ENCODE measurements at places on chromosomes 12 and 14. TPM values are rescaled to one million over a fixed set of nuclear protein-coding genes. Genes with fewer than 3 reads are reported as not detected.

DNA sequence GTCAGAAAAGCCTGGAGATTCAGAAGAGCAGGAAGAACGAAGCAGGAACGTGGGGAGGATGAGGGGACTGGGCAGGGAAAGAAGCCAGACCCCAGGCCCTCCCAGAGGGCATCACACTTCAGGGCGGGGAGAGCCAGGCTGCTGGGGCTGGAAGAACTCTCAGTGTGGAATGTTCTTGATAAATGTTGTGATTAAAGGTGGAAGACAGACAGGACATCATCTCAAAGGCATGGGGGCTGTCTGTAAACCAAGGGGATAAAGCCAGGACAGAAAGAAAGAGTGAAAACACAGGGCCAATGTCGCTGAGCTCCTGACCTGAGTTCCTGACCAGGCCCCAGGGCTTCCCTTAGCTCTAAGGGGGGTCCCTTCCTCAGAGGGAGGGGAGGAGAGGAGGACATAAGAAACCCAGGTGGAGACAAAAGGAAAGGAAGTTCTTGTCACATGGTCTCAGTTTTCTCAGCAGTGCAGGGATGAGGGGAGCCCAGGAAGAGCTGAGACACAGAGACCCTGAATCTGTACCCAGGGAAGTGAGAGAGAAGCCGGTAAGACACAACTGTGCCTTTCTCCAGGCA, 56.3 kb downstream of the SETD3 start:
- no peak overlapping the region for H3K4me3 ChIP-seq
- H3K4me1 ChIP-seq, result no peaks in the 10 kb centered on the region
- peaks cover 6% of the 10 kb centered on the region for H3K36me3 ChIP-seq
- no peak overlapping the region for H3K27ac ChIP-seq
- no peak for DNase-seq
- no peaks in the 10 kb centered on the region for H3K27me3 ChIP-seq

Gene MIP
- not detected for total RNA-seq

DNA sequence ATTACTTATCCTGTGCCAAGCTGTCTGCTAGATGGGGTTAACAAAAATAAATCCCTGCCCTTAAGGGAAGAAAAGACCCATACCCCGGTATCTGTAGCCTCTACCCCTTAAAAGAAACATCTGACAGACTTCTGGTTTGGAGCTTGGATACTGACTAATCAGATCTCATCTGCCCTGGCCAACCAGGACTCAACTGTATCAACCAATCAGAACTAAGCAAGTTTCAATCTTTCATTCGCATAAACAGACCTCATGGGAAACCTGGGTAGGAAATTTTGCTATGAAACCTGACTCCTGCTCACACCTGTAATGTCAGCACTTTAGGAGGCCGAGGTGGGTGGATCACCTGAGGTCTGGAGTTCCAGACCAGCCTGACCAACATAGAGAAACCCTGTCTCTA, 26.4 kb upstream of the PRMT8 start:
- no peak overlapping the region for H3K4me3 ChIP-seq
- H3K4me1 ChIP-seq, result no peaks in the 10 kb centered on the region
- DNase-seq, result no peak
- no peaks in the 10 kb centered on the region for H3K27me3 ChIP-seq

DNA sequence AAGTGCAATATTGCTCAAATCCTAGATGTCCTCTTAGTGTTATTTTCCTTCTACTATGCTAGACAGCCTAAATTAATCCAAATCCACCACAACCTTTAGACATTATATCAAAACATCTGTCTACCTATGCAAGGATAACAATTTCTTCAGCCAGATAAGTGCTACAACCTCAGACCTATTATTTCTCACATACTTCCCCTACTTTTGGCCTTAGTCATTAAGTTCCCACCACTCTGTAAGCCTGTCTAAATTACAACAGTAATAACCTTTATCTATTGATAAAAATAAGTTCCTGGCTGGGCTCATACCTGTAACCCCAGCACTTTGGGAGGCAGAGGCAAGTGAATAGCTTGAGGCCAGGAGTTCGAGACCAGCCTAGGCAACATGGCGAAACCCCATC, 74.0 kb downstream of the KIF21A start:
- no peak for DNase-seq
- no peak overlapping the region for H3K4me3 ChIP-seq
- H3K27me3 ChIP-seq, result no peaks in the 10 kb centered on the region
- peaks cover 22% of the 10 kb centered on the region for H3K4me1 ChIP-seq

GRCh38 chr12:105461271-105461943, 130.9 kb downstream of the C12orf75 start:
- H3K4me3 ChIP-seq, result no peak overlapping the region
- H3K36me3 ChIP-seq, result no peaks in the 10 kb centered on the region
- H3K27ac ChIP-seq, result no peak overlapping the region
- H3K4me1 ChIP-seq, result no peaks in the 10 kb centered on the region
- no peak for DNase-seq

- H3K4me1 ChIP-seq, result no peaks in the 10 kb centered on the region
- H3K27ac ChIP-seq, result no peak overlapping the region
- H3K4me3 ChIP-seq, result no peak overlapping the region
- no peaks in the 10 kb centered on the region for H3K27me3 ChIP-seq
- DNase-seq, result no peak
- H3K36me3 ChIP-seq, result no peaks in the 10 kb centered on the region
These were observed 214.1 kb downstream of the ANO2 start for GRCh38 chr12:5730962-5731361.

DNA sequence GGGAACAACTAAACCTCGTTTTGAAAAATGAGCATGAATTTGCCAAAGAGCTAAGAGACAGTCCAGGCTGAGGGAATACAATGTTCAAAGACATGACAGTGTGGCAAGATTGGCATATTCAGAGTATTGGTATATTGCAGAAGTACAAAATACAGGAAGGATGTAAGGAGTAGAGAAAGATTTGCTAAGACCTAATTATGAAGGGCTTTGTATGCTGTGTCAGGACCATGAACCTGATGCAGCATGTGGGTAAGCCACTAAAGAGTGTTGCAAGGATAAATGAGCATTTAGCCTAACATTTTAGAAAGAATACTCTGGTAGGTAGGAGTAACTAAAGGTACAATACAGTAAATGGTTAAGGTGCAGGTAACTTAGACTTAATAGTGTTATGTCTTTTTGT, 65.1 kb downstream of the KTN1 start:
- H3K4me3 ChIP-seq, result no peak overlapping the region
- no peaks in the 10 kb centered on the region for H3K4me1 ChIP-seq
- no peak for DNase-seq
- peaks cover 6% of the 10 kb centered on the region for H3K36me3 ChIP-seq
- no peaks in the 10 kb centered on the region for H3K27me3 ChIP-seq

GRCh38 chr12:27221625-27222387, 22.3 kb upstream of the STK38L start:
- no peak for DNase-seq
- H3K4me3 ChIP-seq, result no peak overlapping the region
- no peak overlapping the region for H3K27ac ChIP-seq
- no peaks in the 10 kb centered on the region for H3K4me1 ChIP-seq

DNA sequence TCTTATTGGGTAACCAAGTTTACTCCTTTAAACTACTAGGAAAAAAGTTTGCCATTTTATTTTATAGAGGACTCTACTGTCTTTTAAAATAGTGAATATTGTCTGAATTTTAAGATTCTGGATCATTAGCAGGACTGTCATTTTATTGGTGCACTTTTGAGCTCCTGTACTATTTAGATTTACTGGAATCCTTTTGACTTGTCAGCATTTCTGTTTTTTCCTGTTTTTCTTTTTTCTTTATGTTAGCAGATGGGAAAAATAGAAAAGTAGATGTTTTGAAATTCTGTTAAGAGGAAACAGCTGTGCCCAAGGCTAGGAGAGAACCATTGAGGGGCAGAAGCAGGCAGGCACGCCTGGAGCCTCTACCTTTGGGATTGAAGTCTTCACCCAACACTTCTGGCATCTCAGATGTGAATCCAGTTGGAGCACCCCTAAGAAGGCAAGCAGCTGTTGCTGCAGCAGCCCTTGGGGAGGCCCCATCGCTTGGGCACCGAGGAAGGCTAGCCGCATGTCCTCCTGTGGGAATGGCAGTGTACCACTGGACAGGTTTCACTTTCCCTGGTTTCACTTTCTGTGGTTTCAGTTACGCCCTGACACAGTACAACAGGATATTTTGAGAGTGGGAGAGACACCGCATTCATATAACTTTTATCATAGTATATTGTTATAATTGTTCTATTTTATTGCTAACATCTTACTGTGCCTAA, 11.5 kb downstream of the RIMKLB start:
- no peaks in the 10 kb centered on the region for H3K36me3 ChIP-seq
- no peaks in the 10 kb centered on the region for H3K4me1 ChIP-seq

DNA sequence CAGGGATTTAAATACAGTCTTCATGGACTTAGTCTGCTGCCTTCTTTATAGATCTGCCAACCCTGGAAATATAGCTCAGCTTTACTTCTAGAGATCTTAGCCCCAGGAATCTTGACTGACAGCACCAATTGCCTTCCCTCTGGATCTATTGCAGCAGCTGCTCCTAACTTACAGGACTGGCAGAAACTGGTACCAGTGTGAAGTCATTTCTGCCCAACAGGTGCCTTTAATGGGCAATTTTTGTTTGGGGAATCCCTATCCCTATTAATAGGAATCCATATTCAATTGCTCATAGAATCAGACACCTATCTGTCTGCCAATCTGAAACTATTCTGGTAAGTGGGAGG, 27.2 kb downstream of the SPX start:
- H3K27me3 ChIP-seq, result no peaks in the 10 kb centered on the region
- H3K4me3 ChIP-seq, result no peak overlapping the region
- no peaks in the 10 kb centered on the region for H3K36me3 ChIP-seq
- H3K4me1 ChIP-seq, result no peaks in the 10 kb centered on the region
- no peak for DNase-seq

Gene TSPAN8
- not detected for total RNA-seq

GRCh38 chr12:104360157-104360556, 56.6 kb downstream of the EID3 start:
- H3K4me3 ChIP-seq, result no peak overlapping the region
- H3K27ac ChIP-seq, result no peak overlapping the region
- no peaks in the 10 kb centered on the region for H3K4me1 ChIP-seq
- H3K36me3 ChIP-seq, result no peaks in the 10 kb centered on the region
- no peaks in the 10 kb centered on the region for H3K27me3 ChIP-seq

DNA sequence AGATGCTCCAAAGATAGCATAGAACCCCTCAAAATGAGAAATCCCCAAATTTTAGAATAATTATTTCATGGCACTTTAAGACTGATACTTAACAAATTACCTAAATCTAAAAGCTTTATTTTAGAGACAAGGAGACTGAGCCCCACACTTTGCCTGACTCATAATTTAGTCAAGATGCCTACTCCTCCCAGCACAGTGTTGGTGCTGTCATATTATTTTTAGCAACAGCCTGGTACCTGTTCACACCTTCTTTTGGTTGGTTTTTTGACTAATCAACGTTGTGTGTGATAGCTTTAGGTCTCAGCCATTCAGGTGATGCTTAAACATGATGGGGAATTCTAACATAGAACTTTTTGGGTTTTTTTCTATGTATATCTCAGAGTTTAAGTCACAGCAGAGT, 120.2 kb downstream of the SEC23A start:
- no peaks in the 10 kb centered on the region for H3K27me3 ChIP-seq
- no peaks in the 10 kb centered on the region for H3K36me3 ChIP-seq
- no peaks in the 10 kb centered on the region for H3K4me1 ChIP-seq
- H3K4me3 ChIP-seq, result no peak overlapping the region

DNA sequence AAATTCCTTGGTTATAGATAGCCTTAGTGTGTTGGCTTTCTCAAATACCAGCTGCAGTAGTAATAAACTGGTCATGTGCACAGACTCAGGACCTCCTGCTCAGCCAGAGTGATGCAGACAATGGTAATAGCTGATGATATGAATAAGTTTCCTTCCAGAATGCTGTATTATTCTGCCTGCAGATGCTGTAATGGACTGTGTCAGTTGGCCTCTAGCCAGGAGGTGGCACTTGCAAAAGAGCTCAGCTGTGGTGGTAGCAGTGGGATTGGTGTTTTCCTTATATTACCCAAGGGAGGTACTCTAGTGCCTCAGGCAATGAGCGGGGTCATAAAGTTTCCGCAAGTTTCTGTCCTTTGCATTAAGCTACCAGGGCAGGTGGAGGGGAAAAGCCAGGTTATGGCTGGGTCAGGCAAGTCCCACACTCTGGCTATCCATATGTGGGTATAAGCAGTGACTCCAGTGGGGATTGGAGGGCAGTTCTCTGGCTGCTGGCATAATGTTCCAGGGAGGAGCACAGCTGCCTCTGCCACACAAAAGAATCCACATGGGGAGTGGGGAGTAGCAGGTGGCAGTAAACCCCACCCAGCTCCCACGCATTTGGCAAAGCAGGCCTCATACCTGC, 14.0 kb upstream of the MUCL1 start:
- H3K36me3 ChIP-seq, result no peaks in the 10 kb centered on the region
- no peak for DNase-seq
- H3K27me3 ChIP-seq, result no peaks in the 10 kb centered on the region
- no peaks in the 10 kb centered on the region for H3K4me1 ChIP-seq
- H3K4me3 ChIP-seq, result no peak overlapping the region
- no peak overlapping the region for H3K27ac ChIP-seq

Gene AHSA1
- 51.6 TPM for total RNA-seq

DNA sequence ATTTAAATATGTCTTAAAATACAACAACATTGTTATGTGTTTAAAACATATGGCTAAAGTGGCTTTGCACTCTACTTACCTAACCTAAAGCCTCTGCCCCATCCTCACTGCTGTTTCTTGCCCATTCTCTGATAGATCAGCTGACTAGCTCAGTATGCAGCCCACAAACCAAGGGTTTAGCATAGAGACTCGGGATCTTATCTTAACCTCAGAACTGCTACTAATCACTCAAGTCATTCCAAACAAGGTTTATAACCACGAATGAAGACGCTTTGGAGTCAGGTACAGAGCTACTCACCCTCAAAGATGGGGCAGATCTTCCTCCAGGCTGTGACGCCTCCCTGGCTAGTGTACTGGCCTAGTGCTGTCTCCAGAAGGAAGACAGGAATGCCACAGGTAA, 19.3 kb downstream of the SLC6A13 start:
- no peaks in the 10 kb centered on the region for H3K27me3 ChIP-seq
- H3K27ac ChIP-seq, result no peak overlapping the region
- H3K4me3 ChIP-seq, result no peak overlapping the region
- no peaks in the 10 kb centered on the region for H3K4me1 ChIP-seq
- H3K36me3 ChIP-seq, result no peaks in the 10 kb centered on the region

Gene DPY19L2
- 3.0 TPM for total RNA-seq

Gene AICDA
- not detected for total RNA-seq

GRCh38 chr14:73452341-73453186, 5.8 kb downstream of the NUMB start:
- no peak for DNase-seq
- H3K27ac ChIP-seq, result no peak overlapping the region
- no peaks in the 10 kb centered on the region for H3K27me3 ChIP-seq

- no peak overlapping the region for H3K4me3 ChIP-seq
- H3K4me1 ChIP-seq, result no peaks in the 10 kb centered on the region
- H3K27ac ChIP-seq, result no peak overlapping the region
- H3K36me3 ChIP-seq, result no peaks in the 10 kb centered on the region
- DNase-seq, result no peak
These were observed 18.7 kb downstream of the CABP1 start for GRCh38 chr12:120659151-120659525.

GRCh38 chr14:103143506-103143905, 20.2 kb downstream of the TNFAIP2 start:
- H3K27ac ChIP-seq, result no peak overlapping the region
- H3K4me3 ChIP-seq, result no peak overlapping the region
- no peaks in the 10 kb centered on the region for H3K4me1 ChIP-seq
- no peaks in the 10 kb centered on the region for H3K36me3 ChIP-seq
- no peaks in the 10 kb centered on the region for H3K27me3 ChIP-seq
- DNase-seq, result no peak

All from naive thymus-derived CD4-positive, alpha-beta T cell (primary cell).